ENCODE measurements at places on chromosomes 2 and 18.

- DNase-seq = no peak
Observed at GRCh38 chr2:21599417-21599816, 475.6 kb downstream of the TDRD15 start.

- no peak for DNase-seq
Observed at GRCh38 chr2:128817813-128818212, 499.1 kb upstream of the HS6ST1 start.

- DNase-seq = no peak
Observed at GRCh38 chr2:174343623-174344455, 9.1 kb downstream of the SP9 start.

- DNase-seq = no peak
Observed at GRCh38 chr2:236363711-236364277, 99.6 kb upstream of the ASB18 start.

DNA sequence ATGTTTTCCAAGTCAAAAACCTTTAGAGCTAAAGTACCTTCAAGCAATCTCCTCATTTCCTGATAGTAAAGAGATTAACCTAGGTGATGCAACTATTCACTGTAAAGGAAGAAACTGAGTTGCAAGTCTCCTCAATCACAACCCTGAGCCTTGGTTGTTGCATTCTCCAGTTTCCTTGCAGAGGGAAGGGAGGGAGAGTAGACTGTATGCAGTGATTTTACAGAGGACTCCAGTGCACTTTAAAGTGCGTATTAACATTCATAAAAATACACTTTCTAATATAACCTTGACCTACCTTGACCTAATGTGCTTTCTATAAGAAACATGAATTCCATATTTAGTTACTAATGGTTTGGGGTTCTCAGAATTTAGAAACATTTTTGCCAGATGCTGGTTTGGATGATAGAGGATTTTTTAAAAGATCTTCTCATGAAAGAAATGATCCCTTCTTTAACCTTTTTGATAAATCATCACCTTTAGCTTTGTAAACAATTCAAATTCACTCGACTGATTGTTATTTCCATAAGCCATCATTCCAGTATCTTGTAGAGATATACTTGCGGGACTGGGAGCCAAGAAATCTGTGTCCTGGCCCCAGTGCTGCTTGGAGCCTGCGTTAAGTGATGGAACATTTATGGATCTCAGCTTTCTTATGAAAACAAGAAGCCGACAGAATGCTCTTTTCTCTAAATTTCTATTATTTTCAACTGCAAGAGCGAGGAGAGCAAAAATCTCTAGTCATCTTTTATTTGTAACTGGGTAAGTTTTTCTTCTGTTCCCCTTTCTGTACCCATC lies 228.3 kb downstream of the ZNF521 start:
- DNase-seq = no peak

DNA sequence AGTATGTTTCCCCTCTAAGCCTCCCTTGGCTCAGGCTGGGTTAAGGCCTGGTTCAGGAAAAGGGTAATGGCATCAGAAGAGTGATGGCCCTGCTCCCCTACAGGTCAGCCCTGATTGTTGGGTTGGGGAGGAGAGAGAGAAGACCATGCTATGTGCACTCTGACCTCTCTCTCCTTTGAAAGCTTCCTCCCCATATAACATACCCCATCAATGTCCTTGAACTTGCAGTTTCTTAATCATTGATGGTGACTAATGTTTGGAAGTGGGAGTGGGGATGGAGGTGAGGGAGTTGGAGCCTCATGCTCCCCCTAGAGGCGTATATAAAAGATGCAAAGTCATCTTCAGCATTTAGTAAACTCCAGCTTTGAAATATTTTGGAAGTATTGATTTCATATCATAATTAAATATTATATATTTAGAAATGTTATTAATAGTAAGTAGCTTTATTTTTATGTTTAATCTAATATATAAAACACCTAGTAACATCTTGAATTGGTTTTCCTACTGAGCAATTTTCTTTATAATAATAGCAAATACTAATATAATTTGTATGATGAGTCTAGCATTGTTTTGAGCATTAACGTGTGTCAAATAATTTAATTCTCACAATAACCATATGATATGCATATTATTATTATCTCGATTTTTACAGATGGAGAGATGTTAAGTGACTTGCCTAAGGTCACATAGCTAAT lies 8.8 kb downstream of the PLCL1 start:
- peak; percentile 62 for DNase-seq

GRCh38 chr2:100248044-100248330 lies 74.3 kb downstream of the LONRF2 start:
- no peak for DNase-seq

DNA sequence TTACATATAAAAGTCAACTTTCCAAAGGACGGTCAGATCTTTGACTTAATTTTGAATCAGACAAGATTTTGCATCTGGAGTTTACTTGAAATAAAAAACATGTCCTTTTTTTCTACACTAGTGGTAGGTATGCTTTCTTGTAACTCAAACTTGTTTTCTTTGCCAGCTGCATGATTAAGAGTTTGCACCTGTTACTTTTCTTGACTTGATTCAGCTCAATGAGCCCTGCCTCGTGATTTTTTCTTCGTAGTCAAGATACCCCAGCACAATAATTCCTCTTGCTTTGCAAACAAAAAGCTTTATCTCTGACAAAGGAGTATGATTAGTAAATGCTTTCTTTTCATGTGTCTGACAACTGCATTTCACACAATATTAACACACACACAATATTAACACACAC lies 82.3 kb downstream of the FBXO15 start:
- no peak for DNase-seq

- DNase-seq = no peak
Observed at GRCh38 chr18:55539240-55539639, 48.8 kb downstream of the TCF4 start.

DNA sequence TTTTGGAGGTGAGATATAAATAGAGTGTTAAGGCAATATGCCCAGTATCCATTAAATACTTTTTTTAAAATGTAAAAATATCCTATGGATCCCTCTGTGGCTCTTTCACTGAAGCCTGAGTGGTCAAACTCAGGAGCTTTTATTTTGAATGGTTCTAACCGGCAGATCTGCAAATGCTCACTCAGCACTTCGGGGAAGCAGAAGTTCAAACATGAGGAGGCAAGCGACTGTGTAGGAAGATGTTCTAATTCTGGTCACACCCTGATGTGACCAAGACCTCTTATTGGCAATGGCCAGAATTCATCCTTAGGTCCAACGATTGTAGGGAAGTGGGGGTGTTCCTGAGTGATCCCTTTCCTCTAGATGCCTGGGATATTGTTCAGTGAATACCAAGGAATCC lies 168.8 kb downstream of the CDCA7 start:
- no peak for DNase-seq

GRCh38 chr2:98477036-98477435 lies 32.4 kb downstream of the INPP4A start:
- DNase-seq = no peak

DNA sequence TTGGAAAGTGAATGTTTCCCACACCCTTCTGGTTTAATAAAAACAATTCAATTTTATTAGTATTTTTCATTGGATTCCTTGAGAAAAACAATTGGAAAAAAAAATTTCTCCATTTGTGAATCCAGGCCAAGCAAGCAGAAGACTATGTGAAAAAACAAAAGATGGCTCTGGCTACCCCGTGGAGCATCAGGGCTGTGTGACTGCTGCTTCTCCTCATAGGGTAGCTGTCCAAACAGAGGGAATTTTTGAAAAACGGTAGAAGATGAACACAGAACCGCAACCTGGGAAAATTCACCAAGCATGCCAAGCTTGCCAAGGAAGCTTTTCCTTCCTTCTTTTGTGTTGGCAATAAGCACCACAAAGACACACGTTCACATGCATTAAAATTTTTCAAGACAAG lies 71.3 kb upstream of the ACVR2A start:
- no peak for DNase-seq

DNA sequence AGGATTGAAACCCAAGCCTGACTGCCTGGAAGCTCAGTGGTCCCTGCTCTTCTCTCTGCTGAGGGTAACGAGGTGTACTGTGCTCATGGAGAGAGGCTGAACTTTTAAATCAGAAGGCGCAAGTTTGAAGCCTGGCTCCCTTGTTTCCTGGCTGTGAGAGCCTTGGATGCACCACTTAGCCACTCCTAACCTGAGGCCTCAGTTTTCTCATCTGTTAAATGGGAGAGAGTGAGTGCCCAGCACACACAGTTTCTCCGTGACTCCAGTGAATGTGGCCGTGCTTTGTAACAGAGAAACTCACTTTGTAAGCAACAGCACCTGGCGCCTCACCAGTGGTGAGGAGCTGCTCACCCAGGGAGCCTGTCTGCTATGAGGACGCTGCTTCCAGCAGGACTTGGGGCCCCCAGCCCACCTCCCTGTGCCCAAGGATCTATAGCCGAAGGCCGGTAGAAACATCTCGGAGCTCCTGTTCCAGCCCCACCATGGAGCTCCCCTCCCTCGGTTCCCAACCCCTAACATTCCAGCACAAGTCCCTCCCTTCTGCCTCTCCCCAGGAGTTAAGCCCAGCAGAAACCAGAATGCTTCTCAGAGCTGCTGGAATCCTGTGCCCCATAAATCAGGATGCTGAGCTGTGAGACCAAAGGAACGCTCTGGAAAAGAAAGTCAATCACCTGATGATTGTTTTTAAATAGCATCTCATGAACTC lies 20.3 kb upstream of the KCNK3 start:
- no peak for DNase-seq

- DNase-seq = peak; percentile 30
Observed at GRCh38 chr18:74331404-74331803, 15.8 kb downstream of the C18orf63 start.

- no peak for DNase-seq
Observed at GRCh38 chr2:234973008-234973407, 21.2 kb downstream of the SH3BP4 start.

DNA sequence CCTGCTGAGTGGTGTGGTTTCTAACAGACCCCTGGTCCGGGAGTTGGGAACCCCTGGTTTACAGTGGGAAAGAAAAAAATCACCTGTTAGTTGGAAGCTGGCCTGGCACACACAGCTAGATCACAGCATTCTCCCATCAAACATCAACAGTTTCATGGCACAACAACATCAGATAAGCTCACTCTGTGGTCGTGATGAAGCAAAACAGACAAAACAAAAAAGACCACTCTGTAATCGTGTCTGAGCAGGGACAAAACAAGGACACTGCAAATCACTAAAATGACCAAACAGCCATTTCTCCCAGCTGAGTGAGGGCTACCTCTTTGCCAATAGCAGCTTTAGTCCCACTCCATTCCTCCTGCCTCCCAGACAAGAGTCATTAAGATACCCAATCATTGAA lies 9.0 kb upstream of the IMPACT start:
- DNase-seq = no peak

DNA sequence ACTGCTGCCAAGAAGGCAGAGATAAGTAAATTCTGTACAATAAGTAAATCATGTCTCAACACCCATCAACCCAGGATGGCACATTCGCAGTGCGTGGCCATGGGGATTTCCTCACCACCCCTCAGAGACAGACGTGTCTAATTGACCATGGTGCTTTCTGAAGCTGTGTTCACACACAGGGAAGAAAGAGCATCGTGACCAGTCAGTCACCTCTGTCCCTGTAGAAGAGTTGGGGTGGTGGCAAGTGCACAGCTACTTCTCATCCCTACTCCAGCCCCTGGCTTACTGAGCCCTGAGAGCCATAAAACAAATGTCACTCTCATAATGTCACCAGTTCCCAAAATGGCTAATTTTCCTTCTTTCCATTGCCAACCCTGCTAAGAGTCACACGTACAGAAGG lies 31.3 kb upstream of the MLPH start:
- DNase-seq = no peak

GRCh38 chr2:180980943-180981911 lies 822 bp downstream of the UBE2E3 start:
- DNase-seq = peak; percentile 48

DNA sequence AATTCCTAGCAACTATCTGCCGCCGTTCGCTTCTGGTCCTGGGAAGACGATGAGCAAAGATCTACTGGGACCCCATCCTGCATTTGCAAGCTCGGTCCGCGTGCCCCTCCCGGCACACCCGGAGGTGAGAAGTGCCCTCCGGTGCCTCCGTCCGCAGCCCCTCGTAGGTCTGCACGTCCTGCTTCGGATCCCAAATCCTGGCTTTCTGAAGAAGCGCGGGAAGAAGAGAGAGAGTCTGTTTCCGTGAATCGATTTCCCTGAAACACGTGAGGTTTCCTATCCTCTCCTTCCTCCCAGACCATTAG lies 5.0 kb upstream of the OSR1 start:
- no peak for DNase-seq

- DNase-seq = no peak
Observed at GRCh38 chr18:5444269-5444668, 99.5 kb downstream of the EPB41L3 start.

DNA sequence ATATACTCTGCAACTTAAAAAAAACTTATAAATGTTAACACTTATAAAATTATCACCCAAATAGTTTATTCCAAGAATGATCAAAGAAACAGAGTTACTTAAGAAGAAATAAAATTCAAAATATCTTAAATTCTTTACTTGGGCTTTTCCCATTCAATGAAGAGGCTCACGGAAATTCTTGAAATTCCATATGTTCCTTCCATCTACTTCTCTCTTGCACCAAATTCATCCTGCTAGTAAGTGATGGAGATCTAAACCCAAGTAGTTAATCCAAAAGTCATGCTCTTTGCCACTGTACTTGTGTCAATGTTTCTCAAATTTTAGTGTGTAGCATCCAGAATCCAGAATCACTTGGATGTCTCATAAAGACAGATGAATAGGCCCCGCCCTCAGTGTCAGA lies 465.9 kb downstream of the TXNL1 start:
- DNase-seq = no peak

DNA sequence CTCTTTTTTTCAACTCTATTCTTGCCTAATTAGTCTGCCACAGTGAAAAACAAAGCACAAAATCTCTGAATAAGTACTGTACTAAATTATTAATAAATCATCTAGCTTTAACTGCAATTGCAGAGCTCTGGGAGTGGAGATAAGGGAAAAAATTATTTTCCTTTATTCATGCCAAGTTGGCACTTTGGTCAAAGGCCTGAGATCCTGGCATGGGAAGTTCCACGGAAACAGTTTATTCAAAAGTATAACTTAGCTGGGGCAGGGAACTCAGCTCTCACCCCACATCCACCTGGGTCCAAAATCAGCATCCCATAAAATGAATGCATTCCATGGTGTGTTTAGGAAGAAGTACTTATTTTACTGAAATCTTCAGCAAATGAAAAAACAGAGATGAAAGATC lies 185.2 kb upstream of the APCDD1 start:
- no peak for DNase-seq
